NCI-H510A treated with DMSO at 0.1 percent for 48 hours (cell line): ENCODE measurements at places on chromosomes 3 and 15.

DNA sequence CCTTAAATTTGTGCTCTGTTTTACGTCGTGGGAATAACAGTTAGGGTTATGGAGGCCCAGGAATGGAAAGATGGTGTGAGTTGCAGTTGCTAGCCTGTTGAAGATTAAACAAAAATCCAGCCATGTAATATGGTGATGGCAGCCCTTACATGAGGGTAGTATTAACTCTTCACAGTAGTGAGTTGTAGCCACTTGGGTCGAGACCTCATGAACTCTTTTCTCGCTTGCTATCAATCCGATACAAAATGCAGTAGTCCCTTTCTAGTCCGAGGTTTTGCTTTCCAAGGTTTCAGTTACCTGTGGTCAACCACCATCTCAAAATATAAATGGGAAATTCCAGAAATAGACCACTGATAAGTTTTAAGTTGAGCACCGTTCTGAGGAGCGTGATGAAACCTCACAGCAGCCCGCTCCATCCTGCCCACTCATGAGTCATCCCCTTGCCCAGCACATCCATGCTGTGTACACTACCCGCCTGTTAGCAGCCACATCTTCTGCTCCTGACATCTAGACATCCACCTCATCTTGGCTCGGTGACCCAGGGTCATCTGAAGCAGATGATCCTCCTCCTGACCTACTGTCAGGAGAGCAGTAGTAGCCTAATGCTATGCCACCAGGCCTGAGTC, 177.9 kb downstream of the CDIN1 start:
- no peak for DNase-seq

GRCh38 chr15:95832668-95833067, 497.8 kb upstream of the NR2F2 start:
- no peak for DNase-seq

GRCh38 chr3:139396707-139397106, 7.3 kb upstream of the COPB2 start:
- DNase-seq = no peak

- no peak for DNase-seq
These were observed 3.2 kb downstream of the SEMA6D start for GRCh38 chr15:47720555-47720954.

DNA sequence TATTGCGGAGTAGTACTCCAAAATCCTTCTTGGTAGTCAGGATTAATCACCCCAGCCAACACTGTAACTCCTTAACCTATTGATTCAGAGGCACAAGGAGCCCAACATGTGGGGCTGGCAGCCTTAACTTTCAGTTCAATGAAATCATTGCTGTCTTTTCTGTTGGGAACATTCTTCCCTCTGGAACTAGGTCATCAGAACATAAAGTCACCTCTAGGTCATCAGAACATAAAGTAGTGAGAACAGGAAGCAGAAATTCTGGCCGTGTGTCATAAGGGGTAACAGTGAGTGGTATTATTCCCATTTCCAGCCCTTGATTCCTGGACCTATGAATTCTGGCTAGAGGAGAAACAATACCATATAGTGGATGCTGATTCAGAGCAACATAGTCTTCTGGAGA, 71.5 kb upstream of the TNIK start:
- no peak for DNase-seq

DNA sequence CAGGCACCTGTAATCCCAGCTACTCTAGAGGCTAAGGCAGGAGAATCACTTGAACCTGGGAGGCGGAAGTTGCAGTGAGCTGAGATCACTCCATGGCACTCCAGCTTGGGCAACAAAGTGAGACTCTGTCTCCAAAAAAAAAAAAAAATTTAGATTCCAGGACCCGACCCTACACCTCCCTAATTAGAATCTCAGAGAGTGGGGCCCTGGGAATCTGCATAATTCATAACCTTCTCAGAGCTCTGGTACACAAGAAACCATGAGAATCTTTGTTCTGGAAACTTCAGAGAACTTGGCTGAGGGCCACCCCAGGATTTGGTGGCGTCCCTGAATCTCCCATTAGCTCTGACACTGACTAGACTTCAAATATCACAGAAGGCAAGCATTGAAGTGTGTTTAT, 31.5 kb downstream of the B3GNT5 start:
- DNase-seq = no peak
